ENCODE measurements at places on chromosomes 1 and 21.

GRCh38 chr21:35390013-35390776 is 341.1 kb upstream of the RUNX1 start:
- no peak for DNase-seq

GRCh38 chr1:222967466-222968240 is 152.8 kb downstream of the DISP1 start:
- no peak for DNase-seq

DNA sequence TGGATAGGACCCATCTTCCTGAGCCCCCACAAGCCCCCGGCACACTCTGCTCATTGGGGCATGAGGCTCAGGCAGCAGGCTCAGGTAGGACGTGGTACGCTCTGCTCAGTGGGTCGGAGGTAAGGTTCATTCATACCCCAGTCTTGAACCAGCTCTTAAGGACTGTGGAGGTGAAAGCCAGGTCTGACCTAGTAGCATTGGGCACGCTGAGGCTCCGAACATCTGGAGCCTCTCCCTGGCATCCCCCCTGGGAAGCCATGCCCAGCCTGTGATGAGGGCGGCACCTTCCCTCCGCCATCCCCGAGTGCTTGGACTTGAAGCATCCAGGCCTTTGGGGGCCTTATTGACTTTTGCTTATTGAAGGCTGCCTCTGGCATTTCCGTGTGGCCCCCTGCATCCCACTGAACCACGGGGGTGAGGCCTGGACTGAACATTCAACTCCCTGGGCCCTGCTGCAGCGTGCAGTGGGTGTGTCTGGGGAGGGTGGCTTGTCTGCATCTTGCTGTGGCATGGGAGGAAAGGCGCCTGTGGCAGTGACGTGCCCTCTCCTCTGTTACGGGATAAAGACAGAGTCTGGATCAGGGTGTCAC is 50.0 kb downstream of the FAAP20 start:
- DNase-seq = no peak

DNA sequence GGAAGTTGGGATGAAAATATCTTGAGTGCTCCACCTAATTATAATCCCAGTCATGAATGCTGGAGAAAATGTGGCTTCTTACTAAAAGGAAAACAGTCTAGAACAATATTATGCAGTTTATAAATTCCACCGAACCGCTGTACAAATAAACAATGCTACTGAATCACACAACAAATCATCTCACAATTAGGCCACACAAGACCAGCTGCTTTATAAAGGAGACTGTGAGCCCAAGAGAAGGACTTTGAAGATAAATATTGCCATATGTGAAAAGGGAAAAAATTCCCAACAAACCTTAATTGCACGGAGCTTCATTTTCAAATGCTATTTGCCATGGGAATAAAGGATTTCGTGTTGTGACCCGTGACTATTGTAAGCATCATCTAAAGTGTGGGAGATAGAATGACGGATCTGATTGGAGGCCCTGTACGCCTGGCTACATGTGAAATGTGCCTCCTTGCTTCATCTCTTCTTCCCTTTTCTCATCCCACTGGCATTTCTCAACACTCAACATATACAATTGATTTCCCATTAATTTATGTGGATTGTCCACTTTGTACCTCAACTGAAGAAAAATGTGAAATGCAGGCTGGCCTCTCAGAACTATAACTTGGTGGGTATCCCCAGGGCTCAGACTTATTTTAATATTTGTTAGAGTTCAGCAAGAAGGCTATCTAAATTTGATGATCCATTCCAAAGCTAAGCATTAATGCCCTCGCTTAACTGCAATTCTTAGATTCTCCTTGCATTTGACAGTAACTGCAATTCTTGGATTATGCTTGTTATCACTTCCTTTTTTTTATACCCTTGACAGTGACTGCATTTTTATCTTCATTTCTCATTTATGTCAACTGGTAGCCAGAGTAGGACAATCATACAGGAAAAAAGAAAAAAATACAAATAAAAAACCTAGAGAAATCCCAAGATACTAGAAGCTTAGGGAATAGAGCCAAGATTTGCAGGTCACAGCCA is 122.3 kb downstream of the TGFB2 start:
- DNase-seq = no peak

GRCh38 chr1:64898107-64898861 is 68.1 kb downstream of the JAK1 start:
- DNase-seq = no peak

GRCh38 chr1:206066479-206067171 is 13.7 kb downstream of the RHEX start:
- DNase-seq = no peak

DNA sequence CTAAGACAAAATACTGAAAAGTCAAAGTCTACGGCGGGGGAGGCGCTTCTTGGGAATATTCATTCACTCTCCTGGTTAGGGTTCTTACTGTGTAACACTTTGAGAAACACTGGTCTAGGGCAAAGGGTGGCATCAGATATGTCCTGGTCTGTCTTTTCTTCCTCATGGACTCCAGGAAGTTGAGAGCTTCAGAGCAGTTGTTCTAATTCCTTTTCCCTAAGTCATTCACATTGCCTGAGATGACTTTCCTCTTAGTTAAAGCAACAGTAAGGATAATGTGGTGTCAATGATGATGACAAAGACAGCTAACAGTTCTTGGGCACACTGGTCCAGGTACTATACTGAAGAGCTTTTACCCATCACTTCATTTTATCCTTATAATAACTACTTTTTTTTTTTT is 27.0 kb downstream of the FGGY start:
- no peak for DNase-seq

GRCh38 chr1:18088077-18088594 is 19.5 kb upstream of the IGSF21 start:
- no peak for DNase-seq

GRCh38 chr1:66576645-66577044 is 42.7 kb downstream of the SGIP1 start:
- no peak for DNase-seq

DNA sequence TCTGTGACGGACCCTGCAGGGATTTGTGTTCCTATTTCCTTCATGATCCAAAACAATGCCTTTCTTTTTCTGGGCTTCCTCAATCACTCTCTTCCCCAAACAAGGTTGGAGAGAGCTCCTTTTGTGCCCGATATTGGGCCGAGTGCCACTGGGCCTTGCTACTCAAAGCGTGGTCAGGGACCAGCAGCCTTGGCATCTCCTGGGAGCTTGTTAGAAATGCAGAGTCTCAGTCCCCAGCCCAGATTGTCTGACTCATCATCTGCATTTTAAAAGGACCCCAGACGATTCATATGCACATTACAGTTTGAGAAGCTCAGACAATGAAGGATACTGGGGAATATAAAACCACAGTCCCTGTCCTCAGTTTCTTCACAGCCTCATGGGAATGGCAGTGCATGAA is 19.9 kb downstream of the ADORA1 start:
- no peak for DNase-seq

GRCh38 chr1:211066781-211067384 is 67.1 kb downstream of the KCNH1 start:
- no peak for DNase-seq

- DNase-seq = no peak
These were observed 13.1 kb upstream of the ZRANB2 start for GRCh38 chr1:71093938-71094337.

DNA sequence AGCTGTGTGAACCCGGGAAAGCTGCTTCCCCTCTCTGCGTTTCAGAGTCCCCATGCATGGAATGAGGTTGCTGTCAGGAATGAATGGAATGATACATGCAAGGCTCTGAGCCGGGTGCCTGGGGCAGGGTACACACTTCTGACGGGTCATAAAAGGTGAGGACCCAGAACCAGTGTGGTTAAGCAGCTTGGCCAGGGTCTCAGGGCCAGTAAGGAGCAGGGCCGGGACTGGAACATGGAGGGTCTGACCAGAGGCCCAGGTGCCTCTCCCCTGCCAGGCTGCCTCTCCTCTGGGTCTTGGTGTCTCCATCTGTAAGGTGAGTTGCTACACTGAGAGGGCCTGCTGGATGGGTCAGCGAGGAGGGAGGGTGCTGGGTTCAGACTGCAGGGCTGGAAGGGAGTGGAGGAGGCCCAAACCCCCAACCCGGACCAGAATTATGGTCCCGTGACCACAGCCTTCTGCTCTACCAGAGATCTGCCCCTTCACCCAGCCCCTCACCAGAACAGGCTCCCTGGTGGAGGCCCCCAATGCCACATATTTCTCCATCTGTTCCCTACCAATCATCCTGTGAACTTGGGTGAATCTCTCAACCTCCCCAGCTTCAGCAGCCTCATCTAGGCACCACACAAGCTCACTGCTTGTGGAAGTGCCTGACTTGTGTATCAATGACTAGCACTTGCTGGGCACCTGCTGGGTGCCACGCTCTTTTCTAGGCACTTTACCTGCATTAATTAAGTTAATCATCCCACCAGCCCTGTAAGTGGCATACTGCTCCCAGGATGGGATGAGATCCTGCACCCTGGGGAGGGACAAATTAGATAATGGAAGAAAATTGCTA is 16.2 kb upstream of the LRP8 start:
- no peak for DNase-seq

GRCh38 chr1:8938232-8938999 is 7.3 kb upstream of the CA6 start:
- no peak for DNase-seq

DNA sequence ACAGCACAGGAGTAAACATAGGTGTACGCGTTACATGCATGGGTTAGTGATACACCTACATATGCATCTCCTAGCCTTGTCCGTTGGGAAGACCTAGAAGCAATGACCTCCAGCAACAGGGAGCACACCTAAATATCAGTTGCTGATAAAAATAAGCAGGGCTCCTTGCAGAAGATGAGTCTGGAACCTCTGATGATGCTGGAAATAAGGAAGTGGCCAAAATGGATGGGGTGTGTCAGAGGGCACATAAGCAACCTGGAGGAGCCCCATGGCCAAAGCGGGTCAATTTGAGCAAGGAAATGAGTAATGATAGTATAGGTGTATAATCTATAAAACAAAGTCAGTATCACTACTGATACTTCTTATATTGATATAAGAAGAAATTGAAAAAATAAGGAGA is 13.7 kb downstream of the ADARB1 start:
- no peak for DNase-seq

GRCh38 chr1:54835131-54835898 is 34.2 kb upstream of the TTC22 start:
- no peak for DNase-seq

- DNase-seq = no peak
These were observed 64.7 kb upstream of the LPGAT1 start for GRCh38 chr1:211895126-211895759.

- no peak for DNase-seq
These were observed 784 bp upstream of the KCND3 start for GRCh38 chr1:111990026-111990877.

DNA sequence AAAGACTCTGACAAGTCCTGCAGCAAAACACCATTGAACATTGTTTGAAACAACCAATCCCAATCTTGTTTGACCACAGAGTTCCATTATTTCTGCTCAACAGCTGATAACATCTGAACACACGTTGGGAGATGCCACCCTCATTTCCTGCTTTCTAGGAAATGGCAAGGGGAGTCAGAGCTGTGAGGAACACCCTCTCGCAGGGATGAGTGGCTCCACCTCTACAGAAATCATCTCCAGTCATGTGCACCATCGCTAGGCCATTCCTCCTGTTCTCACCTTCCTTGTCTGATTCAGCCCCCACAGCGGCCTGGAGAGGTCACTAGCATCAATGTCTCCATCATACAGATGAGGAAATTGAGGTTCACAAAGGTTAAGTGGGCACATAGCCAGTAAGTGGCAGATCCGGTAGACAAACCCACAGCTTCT is 22.4 kb upstream of the RUNX3 start:
- no peak for DNase-seq

DNA sequence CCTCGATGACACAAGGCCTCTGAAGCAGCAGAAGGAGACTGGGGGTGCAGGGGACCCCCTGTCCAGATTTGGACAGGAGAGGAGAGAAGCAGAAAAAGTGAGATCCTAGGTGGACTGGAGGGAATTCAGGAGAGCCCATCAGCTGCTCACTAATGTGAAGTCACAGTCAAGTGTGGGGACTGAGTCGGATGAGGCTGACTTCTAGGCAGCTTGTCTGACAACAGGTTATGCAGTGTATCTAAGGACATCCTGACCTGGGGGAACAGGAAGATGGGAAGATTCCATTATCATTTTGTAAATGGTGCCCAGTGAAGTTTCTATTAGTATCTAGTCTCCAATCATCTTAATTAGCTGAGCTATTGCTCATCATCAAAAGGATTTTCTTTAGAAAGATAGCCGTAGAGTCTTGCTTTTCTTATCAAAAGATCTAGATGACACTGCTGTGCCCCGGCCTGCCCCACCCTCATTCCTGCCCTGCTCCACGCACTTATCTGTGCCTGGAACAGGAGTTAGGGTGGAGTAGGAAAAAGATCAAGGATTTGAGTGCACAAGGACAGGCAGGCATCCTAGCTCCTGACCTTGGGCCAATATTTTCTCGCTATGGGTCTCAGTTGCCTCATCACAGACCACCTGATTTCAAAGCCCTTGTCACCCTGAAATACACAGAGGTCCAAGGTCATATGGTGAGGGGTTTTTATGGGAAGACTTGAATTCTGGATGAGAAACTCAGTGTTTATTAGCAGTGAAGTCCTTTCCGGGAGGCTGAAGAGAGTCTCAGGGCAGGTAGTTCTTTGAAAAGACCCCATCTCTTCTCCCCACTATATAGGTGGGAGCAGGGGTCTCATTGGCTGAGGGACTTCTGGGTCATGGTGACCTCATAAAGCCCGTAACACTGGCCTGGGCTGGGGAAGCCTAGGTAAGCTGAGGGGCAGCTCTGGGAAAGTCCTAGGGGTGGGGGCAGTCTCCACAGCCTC is at the start of gene MROH7:
TSS of gene MROH7 (plus strand) at position 924 of the 974 bp plus-strand sequence. CDS start 11,141 bp downstream, outside the sequence.
- no peak for DNase-seq

DNA sequence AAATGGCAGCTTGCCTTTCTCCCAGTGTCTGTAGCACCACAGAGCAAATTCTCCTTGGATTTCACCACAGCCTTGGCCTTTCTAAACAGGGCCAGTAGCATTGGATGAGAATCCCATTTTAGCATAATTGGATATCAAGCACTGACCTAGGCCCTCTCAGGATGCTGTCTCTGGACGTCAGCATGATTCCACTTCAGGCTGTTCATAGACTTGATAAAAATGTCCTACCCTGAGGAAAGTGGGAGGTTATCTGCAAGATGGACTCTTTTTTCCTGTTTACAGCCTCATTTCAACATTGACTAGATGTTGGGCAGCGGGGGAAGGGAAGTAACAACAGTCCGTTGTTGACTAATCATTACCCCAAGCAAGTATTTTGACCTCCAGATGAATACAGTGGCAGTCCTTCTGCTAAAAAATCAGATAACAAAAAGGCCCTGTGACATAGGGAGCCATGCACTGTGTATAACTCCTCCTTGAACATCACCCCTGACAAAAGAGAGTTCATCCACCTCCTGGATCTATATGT is 5.2 kb downstream of the NPL start:
- no peak for DNase-seq

GRCh38 chr1:8847990-8848389 is 30.5 kb downstream of the ENO1 start:
- DNase-seq = no peak

GRCh38 chr1:1403653-1404052 is 3.4 kb downstream of the MRPL20 start:
- no peak for DNase-seq
